ENCODE measurements at places on chromosomes 6 and 20. TPM values are rescaled to one million over a fixed set of nuclear protein-coding genes. Genes with fewer than 3 reads are reported as not detected.

GRCh38 chr20:2693286-2694007, 867 bp downstream of the EBF4 start:
- DNase-seq, result peak; percentile 34

GRCh38 chr6:47334334-47334733, 24.6 kb upstream of the TNFRSF21 start:
- no peak for DNase-seq

Gene ZKSCAN4
- 2.9 TPM for total RNA-seq

GRCh38 chr20:60213126-60213893, 255.1 kb downstream of the CDH26 start:
- no peak for DNase-seq

Gene HTR1E
- not detected for total RNA-seq

- DNase-seq, result no peak
Measured at GRCh38 chr6:119162134-119162775, 83.8 kb upstream of the FAM184A start.

GRCh38 chr6:12343122-12343439, 52.9 kb downstream of the EDN1 start:
- no peak for DNase-seq

- DNase-seq, result peak; percentile 7
Measured at GRCh38 chr6:82410151-82410648, 46.6 kb downstream of the TPBG start.

Gene PAX1
- 0.12 TPM for total RNA-seq

GRCh38 chr6:46893648-46894047, 28.1 kb downstream of the ADGRF5 start:
- DNase-seq, result peak; percentile 47

DNA sequence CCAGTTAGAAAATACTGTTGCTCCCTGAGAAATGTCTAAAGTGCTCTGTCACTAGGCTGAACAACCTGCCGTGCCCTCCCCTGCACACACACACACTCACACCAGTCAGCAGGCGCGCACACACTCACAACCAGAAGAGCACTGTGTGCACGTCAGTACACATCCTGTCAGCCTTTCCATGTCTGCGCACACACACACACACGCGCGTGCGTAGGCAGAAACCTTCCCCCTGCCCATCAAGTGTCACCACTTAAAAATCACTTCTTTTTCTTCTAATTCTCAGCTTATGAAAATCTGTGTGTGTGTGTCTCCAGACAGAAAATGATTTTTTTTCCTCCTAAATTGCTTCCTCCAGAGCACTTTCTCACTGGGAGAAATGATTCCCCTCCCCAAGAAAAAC, 100.3 kb downstream of the EDN3 start:
- no peak for DNase-seq

DNA sequence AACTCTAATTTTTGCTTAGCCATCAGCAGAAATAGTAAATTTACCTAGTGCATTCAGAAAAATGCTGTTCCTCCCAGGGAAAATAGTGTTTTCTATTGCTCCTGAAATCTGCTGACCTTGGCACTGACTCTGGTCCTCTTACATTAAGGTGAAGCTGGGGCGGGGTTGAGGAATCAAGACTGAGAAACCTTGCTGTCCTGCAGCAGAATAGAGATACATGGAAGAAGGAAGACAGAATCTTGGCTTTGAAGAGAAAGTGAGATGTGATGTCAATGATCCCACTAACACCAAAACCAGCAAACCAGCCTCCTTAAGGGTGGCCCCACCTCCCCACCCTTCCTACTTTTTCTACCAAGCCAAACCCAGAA, 840 bp upstream of the LY86 start:
- DNase-seq, result no peak

GRCh38 chr6:3352678-3353077, 93.9 kb downstream of the PSMG4 start:
- DNase-seq, result no peak

DNA sequence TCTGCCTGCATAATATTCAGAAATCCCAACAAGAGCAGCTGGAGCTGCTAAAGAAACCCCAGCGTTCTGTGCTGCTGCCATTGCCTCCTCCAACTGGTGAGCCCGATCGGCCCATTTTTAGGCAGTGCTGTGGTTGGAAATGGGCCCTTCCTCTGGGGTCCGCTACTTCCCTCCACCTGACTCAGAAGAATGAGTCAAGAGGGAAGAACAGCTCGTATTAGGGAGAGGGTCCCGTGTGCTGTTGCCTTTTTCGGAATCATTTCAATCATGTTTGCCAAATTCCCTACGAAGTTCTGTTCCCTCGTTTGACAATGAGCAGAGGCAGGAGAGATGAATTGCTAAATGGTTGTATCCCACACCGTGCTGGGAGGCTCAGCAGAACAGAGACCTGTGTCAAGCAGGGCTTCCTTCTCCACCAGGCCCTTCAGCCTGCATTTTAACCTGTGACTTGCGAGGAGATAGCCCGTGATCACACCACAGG, 38.4 kb downstream of the THBS2 start:
- DNase-seq, result no peak

GRCh38 chr20:15065794-15066193, 728.4 kb upstream of the FLRT3 start:
- no peak for DNase-seq

Gene SLC17A9
- total RNA-seq, result 0.91 TPM

DNA sequence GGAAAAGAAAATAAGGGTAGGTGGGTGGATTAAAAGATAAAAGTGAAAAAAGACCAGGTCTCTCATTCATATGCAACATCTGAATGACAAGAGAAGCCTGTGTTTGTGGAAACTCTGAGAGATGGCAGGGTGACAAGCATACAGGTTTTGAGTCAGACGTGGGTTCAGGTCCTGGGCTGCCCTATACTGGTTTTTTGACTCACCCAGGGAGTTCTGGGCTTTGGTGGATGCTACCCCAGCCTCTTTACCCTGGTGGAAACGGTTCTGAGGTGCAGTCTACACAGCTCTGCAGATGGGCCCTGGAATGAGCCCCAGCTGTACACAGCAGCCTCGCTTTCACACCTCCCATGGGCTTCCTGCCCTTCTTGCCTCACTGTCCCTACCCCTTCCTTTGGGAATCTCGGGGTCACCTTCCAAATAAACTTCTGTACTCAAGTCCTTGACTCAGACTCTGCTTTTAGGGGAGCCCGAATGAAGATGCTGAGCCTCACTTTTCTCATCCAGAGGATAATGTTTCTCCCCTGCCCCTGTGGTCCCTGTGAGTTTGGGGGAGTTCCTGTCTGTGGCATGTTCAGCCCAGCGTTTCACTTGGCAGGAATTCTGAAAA, 77.7 kb upstream of the CLDN20 start:
- DNase-seq, result peak; percentile 33

Gene TNFRSF6B
- total RNA-seq, result 12.6 TPM

Gene KCNK5
- 5.2 TPM for total RNA-seq

All from Daoy (cell line).